Calu3 (cell line): ENCODE measurements at places on chromosomes 2 and 18. TPM values are rescaled to one million over a fixed set of nuclear protein-coding genes. Genes with fewer than 3 reads are reported as not detected.
A peak's percentile ranks its signal among the peaks of the same experiment; 100 is the strongest.

Gene FIGN
- total RNA-seq, result 8.4 and 9.1 TPM in 2 replicates

Gene ADCYAP1
- not detected in 2 replicates for total RNA-seq

Gene IL36A
- total RNA-seq, result not detected in 2 replicates

Gene CFAP65
- total RNA-seq, result 0.68 and 1.3 TPM in 2 replicates

Gene CCDC102B
- 2.1 and 3.0 TPM in 2 replicates for total RNA-seq

Gene STK36
- 42.4 and 50.6 TPM in 2 replicates for total RNA-seq

Gene CHRNG
- total RNA-seq, result not detected in 2 replicates

DNA sequence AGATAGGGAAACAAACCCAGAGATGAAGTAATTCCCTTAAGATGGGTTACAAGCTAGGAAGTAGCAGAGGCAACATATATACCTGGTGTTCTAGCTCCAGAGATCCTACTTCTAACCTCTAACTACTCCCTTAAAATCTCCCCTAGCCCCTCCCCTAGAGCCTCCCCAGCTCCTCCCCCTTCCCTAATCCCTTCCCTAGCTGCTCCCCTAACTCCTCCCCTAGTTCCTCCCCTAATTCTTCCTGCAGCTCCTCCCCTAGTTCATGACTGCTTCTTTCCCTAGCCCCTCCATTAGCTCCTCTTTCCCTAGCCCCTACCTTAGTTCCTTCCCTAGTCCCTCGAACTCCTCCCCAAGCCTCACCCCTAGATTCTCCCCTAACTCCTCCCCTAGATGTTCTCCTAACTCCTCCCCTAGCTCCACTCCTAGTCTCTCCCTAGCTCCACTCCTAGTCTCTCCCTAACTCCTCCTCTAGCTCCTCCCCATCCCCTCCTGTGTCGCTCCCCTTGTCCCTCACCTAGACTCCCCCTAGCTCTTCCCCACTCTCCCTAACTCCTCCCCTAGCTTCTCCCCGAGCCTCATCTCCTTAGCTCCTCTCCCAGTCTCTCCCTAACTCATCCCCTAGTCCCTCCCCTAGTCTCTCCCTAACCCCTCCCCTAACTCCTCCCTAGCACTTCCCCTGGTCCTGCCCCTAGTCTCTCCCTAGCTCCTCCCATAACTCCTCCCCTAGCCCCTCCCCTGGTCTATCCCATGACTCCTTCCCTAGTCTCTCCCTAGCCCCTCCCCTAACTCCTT, 108.9 kb downstream of the CD226 start:
- peak; percentile 24 for DNase-seq

- no peak for DNase-seq
Observed at GRCh38 chr2:195711478-195711877, 54.5 kb downstream of the SLC39A10 start.

- no peak for DNase-seq
Observed at GRCh38 chr2:1585635-1586034, 158.7 kb downstream of the PXDN start.

- DNase-seq, result no peak
Observed at GRCh38 chr2:46552079-46552478, 72.7 kb downstream of the TMEM247 start.

GRCh38 chr2:22215517-22215916, 1091.7 kb downstream of the TDRD15 start:
- no peak for DNase-seq

- DNase-seq, result no peak
Observed at GRCh38 chr2:118548880-118549488, 298.5 kb downstream of the EN1 start.

- DNase-seq, result no peak
Observed at GRCh38 chr2:214492152-214492551, 81.3 kb downstream of the VWC2L start.

DNA sequence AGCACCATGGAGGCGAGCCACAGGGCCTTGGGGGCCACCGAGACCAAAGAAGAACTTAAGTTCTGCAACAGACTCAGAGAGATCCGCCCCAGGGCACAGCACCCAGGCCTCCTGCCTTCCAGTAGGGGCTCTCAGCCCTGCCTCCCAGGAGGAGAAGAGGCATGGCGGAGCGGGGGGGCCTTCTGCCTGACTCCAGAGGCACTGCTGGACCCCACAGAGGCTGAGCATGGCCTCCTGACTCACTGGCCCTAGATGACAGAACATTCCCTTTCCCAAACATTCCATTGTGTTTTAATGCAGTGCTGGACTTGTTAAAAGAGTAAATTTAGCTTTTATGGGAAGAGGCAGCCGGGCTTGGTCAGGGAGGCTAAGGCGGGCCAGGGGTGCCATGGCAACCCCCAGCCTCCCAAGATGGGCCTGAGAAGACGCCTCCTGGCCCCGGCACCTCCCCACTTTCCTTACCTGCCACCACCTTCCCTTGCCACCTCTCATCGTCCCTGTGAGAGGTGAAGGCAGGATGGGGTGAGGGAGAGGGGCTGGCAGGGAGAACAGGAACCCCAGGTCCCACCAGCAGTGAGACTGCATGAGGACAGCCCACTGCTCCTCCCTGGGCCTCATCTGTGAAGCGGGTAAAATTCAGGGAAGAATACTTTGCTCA, 65.4 kb downstream of the SMAD7 start:
- no peak for DNase-seq

GRCh38 chr2:49753344-49753985, 599.1 kb upstream of the FSHR start:
- no peak for DNase-seq

- DNase-seq, result peak; percentile 42
Observed at GRCh38 chr2:19617257-19617848, 258.9 kb upstream of the OSR1 start.

DNA sequence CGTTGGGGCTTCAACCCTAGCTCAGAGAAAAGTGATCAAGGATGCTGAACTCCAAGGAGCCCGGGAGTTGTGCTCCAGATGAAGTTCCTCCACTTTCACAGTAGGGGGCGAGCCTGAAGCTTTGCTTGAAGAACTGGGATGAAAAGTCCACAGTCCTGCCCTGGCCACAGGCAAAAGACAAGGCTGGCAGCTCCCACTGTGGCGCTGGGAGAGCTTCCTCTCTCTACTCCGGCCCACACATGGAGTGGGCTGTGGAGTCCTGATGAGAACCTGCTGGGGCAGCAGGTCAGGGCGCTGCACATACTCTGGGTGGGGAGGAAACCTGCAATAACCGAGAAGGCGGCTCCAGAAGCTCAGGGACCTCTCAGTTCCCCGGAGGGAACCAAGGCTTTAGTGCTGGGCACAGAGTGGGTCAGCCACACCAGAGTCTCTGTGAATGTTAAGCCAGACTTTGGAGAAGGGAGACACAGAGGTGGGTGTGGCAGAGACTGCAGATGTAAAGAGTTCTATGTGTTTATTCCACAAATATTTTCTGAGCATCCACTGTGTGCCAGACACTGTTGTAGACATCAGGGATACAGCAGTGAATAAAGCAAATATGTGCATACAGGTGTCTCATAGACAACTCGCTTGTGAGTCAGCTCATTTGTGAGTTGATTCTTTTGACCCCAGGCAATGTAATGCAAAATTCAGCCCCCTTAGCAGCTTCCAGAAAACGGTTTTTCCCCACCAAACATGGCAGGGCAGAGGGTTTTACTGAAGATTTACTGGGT, 48.0 kb upstream of the MRPL33 start:
- DNase-seq, result peak; percentile 72

- no peak for DNase-seq
Observed at GRCh38 chr2:10289352-10289751, 13.4 kb upstream of the HPCAL1 start.

DNA sequence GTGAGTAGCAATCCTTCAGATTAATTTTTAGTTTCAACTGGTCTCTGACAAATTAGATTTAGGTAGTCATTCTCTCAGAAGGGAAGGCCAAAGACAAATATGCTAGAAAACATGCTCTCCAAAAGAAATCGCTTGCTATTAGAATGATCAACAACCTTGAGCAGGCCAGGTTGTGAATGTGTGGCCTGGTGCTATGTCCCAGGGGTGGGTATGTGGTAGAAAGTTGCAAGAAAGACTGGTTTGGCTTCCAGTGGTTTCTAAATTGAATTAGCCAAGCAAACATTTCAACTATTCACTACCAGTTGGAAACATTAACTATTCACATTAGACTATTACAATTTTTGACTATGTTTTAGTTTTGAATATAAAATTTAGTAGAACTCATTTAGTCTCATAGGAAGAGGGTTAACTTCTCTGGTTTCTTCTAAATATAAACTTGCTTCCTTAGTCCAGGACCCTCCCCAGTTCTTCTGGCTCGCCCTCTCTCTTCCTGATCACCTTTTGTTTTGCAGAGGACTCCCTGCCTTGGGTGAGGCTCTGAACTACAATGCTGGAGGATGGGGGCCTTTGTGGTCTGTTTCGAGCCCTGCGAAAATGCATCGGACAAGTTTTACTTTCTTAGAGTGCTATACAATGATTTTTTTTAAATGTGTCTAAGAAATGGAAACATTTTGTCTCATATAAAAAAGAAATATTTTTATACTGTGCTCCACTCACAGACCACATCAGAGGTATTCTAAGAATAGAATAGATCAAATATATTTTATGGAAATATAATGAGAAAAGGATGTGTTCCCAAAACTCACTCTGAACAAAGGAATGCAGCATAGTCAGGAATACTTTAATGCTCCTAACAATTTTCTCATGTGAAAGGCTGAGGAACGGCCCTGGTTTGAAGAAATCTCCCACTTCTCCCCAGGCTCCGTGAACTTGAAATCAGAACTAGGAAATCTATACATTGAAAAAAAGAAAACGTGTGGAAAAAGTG, 375.0 kb upstream of the ZEB2 start:
- no peak for DNase-seq

GRCh38 chr2:85952196-85952734, 63.5 kb upstream of the ST3GAL5 start:
- no peak for DNase-seq

GRCh38 chr2:174024524-174025270, 59.5 kb upstream of the SP3 start:
- DNase-seq, result no peak

DNA sequence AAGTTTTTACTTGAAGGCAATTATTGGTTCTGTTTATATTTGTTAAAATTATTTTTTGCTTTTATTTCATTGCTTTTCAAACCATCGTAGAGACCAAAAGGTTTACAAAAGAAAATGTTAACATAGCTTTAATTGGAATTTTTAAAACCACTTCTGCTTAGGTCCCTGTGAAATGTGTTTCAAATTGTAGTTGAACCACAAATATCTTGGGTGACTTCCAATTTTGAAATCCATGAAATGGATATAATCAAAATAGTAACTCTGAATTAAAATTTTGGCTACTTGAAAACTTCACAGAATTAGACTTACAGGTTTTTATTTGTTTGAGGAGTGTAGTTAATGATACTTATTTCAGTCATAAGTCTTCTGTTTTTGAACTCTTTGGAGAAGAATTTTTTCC, 3.1 kb upstream of the SPAG16 start:
- DNase-seq, result no peak

DNA sequence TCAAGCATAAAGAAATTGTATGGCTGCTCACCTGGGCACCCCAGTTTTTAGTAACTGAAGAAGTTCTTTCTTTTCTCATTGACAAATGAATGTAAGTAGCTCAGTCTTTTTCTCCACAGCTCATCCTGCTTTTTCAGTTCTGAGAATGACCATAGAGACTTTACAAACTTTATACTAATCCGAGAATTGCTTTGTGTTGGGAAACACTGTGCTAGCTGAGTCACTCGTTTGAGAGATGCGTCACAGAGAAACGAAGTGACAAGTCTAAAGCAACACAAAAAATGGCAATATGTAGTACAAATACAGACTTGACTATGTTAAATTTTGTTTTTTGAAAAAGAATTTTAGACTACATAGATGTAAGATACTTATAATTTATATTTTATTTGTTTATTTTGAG, 9.0 kb downstream of the LRRTM4 start:
- DNase-seq, result no peak

- no peak for DNase-seq
Observed at GRCh38 chr18:71287268-71287667, 998.4 kb downstream of the SOCS6 start.

- no peak for DNase-seq
Observed at GRCh38 chr2:151260573-151261230, 961 bp downstream of the RBM43 start.
